Progenitor cell of endocrine pancreas (in vitro differentiated cells): ENCODE measurements at places on chromosomes 2 and 18.

- no peak for DNase-seq
Measured at GRCh38 chr2:134630504-134631159, 88.2 kb downstream of the TMEM163 start.

- no peak for DNase-seq
Measured at GRCh38 chr2:176338395-176338794, 69.2 kb downstream of the MTX2 start.

DNA sequence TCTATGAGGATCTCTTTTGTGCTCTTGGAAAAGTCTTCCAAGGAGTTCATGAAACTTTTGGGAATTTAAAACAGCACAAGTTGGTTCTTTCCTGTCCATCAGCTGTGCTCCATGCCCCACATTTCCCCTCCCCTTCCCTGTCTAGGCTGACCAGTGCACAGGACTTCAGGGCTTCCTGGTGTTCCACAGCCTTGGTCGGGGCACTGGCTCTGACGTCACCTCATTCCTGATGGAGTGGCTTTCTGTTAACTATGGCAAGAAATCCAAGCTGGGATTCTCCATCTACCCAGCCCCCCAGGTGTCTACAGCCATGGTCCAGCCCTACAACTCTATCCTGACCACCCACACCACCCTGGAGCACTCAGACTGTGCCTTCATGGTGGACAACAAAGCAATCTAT, 8.1 kb upstream of the DNAJB2 start:
- no peak for DNase-seq

- no peak for DNase-seq
Measured at GRCh38 chr2:98478088-98478551, 33.5 kb downstream of the INPP4A start.

- DNase-seq = no peak
Measured at GRCh38 chr2:215862351-215862771, 151.0 kb downstream of the MREG start.

DNA sequence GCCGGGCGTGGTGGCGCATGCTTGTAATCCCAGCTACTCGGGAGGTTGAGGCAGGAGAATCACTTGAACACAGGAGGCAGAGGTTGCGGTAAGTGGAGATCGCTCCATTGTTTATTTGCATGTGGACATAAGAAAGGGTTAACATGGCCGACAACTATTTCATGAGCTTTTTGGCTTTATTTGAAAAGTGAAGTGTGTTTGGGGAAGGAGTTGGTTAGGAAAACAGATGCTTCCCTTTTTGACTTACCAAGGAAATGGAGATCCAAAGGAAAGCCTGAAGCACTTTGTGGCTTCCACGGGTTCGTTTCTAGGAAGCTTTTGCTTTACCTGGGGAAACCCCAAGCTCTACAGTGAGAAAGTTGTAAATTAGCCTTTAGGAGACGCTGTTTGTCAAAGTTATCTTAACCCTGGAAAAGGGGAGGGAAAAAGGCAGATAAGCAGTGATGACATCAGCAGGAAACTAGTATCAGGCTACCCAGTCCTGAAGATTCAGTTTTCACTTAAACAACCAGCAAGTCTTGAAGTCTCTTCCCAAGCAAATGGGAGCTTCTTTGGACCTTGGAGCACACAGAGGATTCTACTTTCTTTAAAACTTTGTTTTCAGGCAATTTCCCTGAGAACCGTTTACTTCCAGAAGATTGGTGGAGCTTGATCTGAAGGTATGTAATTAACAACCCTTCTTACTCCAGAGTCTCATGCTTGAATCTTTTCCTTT, at the start of gene CASP10:
Gene CASP10 (plus strand): TSS at position 492 of the 715 bp plus-strand sequence. CDS start 2,637 bp downstream, outside the sequence.
- DNase-seq = no peak

- no peak for DNase-seq
Measured at GRCh38 chr2:102891296-102891695, 129.5 kb downstream of the TMEM182 start.
